ENCODE measurements at places on chromosomes 16 and 17.

DNA sequence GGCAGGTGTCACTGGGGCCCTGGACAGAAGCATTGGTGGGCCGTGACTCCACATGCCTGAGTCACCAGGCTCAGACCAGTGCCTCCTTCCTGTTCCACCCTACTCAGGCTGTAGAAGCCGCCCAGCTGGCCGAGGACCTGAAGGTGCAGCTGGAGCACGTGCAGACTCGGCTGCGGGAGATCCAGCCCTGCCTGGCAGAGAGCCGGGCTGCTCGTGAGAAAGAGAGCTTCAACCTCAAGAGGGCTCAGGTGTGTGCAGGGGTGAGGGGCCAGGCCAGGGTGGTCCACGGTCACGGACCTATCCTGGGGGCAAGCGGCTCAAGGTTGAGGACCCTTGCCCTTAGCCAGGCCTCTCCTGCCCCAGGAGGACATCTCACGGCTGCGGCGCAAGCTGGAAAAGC lies 9.6 kb downstream of the RNF40 start:
- no peak for DNase-seq

GRCh38 chr16:31108035-31108793 lies at the start of gene BCKDK:
BCKDK (plus strand) TSS chr16:31108386; CDS start chr16:31109224, 838 bp downstream.
- peak; percentile 62 for DNase-seq

- no peak for DNase-seq
Measured at GRCh38 chr16:86224629-86225028, 285.7 kb upstream of the FOXF1 start.

DNA sequence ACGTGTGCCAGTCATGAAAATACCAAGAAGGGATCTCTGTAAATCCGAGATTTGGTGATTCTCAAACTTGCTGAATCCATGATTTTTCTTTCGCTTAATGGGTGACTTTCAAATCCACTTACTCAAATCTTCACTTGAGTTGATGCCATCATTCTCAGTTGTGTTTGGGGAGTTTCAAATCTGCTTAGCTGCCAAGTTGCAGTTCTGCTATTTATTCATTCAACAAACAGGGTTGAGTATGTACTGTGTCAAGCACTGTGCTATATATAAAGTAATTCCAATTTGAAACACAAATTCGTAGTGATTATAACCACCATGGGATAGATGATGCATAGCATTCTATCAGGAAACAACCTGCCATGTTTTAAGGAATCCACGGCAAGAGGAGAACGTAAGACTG lies 394.3 kb downstream of the CDH13 start:
- no peak for DNase-seq

- no peak for DNase-seq
Measured at GRCh38 chr17:4534928-4535666, 20.1 kb downstream of the MYBBP1A start.

DNA sequence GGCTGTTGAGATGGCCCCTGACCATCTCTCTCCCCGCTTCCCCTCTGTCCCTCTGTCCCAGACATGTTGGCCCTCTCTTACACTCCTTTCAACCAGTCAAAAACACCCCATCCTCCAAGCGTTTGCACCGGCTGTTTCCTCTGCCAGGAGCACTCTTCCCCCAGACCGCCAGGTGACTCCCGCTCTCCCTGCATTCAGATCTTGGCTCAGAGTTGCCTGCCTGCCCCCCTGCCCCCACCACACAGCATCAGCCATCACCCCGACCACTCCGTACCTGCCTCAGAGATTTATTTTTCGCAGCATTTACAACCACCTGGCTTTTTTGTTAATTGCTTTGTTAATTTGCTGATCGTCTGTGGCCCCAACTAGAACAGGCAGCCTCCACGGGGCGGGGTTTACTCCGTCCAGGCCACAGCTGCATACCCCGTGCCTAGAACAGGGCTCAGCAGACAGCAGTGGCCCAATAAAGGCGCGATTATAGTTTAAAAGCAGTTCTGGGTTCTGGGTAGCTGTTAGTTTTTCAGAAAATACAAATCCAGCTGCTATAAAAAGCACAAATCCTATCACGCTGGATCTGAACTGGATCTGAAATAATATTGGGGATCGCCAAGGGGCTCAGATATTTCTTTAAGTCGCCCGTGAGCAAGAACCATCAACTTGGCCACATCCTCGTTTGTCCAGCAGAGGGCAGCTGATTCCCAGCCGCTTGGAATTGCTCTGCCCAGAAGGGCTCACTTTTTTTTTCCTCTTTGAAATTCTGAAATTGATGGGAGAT lies 173.6 kb downstream of the IRF8 start:
- DNase-seq, result no peak

DNA sequence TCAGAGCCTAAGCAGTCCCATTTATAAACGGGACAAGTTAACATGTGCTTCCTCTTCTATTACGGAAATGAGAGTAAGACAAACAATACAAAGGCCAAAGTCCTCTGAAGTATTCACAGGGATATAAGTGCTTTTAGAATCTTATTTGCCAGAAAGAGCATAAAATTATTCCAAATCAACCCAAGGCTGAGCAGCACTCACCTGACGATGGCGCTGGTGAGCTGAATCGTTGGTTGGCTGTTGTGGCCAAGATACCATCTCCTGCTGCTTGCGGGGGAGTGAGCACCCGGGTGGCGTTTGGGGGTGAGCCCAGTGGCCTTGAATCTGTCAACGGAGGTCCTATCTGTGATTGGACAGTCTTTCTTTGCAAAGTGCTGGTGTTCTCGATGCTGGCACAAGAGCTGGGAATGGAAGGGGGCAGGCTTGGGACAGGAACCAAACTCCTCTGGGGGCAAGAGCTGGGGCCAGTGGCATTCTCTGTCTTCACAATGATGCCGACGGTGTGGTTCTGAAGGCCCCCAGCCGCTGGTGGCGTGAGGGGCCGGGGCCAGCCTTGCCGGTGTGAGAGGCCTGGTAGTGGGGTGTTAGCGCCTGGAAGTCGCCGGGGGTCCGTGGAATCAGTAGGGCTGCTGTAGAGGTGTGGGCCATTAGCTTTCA lies 9.5 kb upstream of the DHRS13 start:
- DNase-seq, result no peak

DNA sequence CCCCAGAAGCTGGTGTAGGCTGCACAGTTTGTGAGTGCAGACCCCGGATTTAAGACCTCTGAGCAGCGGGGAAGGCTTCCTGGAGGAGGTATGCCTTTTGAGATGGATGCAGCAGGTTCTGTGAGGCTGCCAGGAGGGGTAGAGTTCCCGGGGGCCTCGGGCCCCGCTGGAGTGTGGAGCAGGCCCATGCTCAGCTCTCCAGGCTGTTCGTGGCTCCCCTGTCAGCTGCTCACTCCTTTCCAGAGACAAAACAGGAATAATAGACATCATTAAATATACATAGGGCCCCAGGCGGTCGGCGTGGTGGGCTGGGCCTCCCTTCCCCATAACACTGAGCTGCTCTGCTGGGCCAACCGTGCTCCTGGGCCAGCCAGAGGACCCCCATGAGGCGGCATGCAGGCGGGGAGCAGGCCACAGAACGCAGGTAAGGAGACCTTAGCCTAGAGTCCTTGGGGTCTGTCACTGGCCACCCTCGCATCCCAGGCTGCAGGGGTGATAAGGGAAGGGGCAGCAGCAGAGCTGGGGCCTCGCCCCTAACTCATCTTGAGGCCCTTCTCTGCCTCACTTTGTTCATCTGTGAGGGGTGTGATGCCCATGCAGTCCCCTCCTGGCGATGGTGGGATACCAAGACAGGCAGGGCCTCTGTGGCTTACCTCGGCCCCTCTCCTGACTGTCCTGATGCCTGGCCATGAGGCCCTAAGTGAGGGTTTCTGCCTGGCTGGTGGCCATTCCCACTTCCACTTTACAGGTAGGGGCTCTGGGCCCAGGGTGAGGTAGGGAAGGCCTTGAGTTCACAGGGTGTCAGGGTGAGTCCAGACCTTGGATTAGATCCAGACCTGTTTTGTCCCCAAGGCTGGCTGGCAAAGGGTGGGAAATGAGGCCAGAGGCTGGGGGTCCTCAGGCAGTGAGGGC lies at the start of gene MYO15A:
TSS of gene MYO15A (plus strand) at position 356 of the 912 bp plus-strand sequence. CDS start 10,045 bp downstream, outside the sequence.
- DNase-seq, result no peak

GRCh38 chr17:69142175-69142802 lies 594 bp upstream of the ABCA6 start:
- no peak for DNase-seq

GRCh38 chr16:50742576-50743200 lies 802 bp downstream of the CYLD start:
- DNase-seq, result peak; percentile 50

GRCh38 chr16:10539236-10539635 lies 41.2 kb downstream of the EMP2 start:
- no peak for DNase-seq

- no peak for DNase-seq
Measured at GRCh38 chr17:7133916-7134315, 19.3 kb upstream of the ASGR2 start.

- no peak for DNase-seq
Measured at GRCh38 chr17:80692931-80693467, 148.4 kb downstream of the RPTOR start.

DNA sequence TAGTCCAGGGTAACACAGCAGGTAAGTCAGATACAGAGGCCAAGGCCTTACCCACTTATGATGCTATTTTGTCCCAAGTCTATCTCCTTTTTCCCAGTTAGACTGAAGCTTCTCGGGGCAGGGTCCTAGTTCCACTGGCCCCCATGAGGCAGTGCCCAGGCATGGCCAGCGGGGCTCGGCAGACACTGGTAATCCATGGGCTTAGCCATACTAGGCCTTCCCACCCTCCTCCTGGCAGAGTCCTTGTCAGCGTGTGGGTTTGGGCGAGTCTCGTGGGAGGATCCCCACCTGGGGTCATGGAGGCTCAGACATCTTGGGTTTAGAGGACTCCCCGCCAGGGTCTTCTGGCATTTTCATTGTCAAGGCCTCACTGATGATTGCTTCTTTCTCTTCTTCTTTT lies 84.7 kb upstream of the BRD7 start:
- DNase-seq, result no peak

GRCh38 chr16:58105631-58106030 lies 23.6 kb downstream of the CFAP20 start:
- no peak for DNase-seq

DNA sequence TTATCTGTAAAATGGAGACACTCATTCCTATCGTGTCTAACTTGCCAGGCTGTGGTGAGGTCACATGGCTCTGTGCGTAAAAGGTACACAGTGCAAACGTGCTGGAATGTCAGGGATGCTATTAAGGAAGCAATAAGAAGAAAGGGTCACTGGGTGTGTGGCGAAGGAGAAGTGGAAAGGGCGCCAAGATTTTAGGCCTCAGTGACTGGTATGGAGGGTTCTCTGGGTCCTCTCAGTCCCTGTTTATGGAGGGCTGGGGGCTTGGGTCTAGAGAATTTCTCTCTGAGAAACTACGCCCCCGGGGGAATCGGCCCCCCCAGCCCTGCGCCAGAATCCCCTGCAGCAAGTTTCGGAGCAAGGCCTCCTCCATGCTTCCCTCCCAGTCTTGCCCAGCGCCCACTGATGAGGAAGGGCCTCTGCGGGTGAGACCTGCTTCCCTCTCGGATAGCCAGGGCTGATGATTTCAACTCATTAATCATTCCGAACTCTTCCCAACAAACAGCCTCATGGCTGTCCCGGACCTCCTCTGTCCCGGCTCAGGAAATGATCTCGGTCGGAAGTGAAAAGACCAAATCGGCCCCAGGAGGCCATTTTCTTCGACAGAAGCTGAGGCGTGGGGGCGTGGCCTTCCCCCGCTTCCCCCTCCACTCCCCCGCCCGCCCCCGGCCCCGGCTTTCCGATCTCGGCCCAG lies 1.2 kb upstream of the HEXIM1 start:
- no peak for DNase-seq

- DNase-seq, result no peak
Measured at GRCh38 chr17:32927201-32927723, 691 bp upstream of the TMEM98 start.

GRCh38 chr16:79253100-79253631 lies 347.4 kb downstream of the MAF start:
- DNase-seq, result no peak

GRCh38 chr17:292531-293382 lies 59.9 kb downstream of the RPH3AL start:
- DNase-seq, result no peak

- DNase-seq, result no peak
Measured at GRCh38 chr16:84699147-84699711, 571 bp upstream of the USP10 start.

DNA sequence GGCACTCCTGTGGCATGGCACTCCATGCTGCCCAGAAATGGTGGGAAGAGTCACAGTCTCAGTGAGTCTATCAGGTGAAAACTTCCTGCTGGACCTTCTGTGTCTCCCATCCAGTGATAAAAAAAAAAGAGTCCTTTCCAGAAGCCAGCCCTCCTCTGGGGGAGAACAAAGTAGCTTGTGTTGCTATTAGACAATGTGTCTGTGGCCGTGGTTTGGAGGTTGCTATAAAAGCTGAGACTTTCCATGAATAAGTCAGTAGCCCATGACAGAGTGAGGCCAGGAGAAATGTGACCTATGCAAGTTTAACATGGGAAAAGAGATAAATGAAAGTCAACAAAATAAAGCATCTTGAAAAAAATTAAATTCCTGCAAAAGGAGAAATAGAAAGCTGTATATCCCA lies 250.7 kb upstream of the MON1B start:
- no peak for DNase-seq

- DNase-seq, result no peak
Measured at GRCh38 chr16:14309001-14309886, 238.1 kb downstream of the MRTFB start.

DNA sequence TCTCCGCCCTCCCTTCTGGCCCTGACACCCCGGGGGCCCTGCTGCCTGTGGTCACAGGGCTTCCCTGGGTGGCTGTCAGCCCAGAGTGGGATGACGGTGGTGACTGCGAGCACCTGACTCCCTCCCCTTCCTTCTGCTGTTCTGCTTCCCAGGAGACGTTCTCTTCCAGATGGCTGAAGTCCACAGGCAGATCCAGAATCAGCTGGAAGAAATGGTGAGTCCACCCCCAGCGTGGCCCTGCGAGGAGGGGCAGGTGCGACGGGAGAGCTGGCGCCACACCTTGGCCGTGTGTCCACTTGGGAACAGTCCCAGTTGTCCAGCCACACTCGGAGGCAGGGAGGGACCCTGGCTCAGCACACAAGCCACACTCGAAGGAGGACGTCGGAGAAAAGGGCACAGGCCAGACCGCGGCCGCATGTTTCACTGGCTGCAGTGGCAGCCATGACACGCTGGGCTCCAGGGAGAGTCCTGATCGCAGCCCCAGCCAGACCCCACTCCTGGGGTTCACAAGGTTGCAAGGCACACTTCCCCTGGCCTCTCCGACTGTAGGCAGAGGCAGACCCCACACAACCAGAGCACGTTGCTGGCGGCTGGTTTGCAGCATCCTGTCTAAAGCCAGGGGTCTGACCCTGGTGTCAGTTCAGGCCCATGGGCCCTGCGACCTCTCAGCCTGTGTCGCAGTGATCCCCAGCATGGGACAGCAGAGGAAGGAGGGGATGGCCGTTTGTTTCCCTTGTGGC lies 49.9 kb downstream of the BAIAP2 start:
- no peak for DNase-seq

GRCh38 chr17:79617740-79618382 lies 7.0 kb upstream of the RBFOX3 start:
- DNase-seq, result no peak

DNA sequence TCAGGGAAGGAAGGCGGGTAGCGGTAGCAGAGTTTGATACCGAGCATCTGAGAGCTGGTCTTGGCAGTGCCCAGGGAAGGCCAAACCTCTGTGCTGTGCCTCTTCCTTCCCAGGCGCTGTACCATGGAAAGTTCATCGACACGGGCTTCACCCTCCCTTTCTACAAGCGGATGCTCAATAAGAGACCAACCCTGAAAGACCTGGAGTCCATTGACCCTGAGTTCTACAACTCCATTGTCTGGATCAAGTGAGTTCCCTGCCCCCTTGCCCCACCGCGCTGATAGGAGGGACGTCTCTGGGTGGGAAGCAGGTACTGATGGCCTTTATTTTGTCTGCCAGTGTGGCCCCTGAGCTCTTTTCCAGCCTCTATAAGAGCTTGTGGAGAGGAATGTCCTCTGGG lies 15.4 kb upstream of the CLEC18A start:
- no peak for DNase-seq
